Stimulated activated naive CD8-positive, alpha-beta T cell treated with anti-CD3 and anti-CD28 coated beads, Interleukin-15, amount 100 ng/mL, for 72 hours (primary cell): ENCODE measurements at places on chromosomes 4 and X.

DNA sequence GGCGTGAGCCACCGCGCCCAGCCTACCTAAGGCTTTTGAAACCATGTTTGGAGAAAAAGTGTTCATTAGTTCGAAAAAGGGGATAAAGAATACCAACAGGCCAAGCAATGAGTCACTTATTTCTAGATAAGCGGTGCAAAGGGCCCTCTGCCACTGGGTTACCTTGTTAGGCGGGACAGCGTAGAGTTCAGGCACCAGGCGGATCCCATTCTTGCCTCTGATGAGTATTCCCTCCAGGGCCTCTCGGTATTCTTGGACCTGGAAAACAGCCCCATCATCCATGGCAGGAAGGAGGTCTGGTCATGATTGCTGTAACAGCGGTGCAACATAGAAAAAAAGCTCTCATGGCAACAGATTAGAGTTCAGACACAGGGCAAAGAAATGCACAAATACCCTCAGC is 48.0 kb downstream of the PHKA2 start:
- DNase-seq, result no peak

GRCh38 chrX:27336466-27337091 is 126.6 kb downstream of the PPP4R3C start:
- peak; percentile 9 for DNase-seq

- DNase-seq, result no peak
Measured at GRCh38 chrX:153768311-153769157, 4.5 kb downstream of the PLXNB3 start.

GRCh38 chrX:153725832-153726285 is 1.2 kb downstream of the ABCD1 start:
- no peak for DNase-seq

GRCh38 chr4:102589743-102590142 is 88.6 kb downstream of the NFKB1 start:
- no peak for DNase-seq

DNA sequence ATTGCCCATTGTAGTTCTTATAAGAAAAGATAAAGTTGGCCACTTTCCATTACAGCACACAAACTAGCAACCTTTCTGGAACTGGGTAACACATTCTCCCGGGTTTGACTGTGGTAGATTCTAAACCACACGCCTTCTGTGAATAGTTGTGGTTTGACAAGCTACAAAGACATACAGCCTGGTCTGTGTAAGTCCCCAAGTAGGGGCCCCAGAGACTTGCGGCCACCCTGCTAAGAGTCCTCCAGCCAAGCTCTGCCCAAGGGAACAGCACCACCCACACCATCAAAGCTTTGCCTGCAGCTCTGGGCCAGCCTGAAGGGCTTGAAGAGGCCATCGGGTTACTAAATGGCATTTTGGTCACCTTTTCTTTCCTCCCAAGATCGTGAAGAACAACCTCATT is 203.4 kb downstream of the MAML3 start:
- DNase-seq, result peak; percentile 67

DNA sequence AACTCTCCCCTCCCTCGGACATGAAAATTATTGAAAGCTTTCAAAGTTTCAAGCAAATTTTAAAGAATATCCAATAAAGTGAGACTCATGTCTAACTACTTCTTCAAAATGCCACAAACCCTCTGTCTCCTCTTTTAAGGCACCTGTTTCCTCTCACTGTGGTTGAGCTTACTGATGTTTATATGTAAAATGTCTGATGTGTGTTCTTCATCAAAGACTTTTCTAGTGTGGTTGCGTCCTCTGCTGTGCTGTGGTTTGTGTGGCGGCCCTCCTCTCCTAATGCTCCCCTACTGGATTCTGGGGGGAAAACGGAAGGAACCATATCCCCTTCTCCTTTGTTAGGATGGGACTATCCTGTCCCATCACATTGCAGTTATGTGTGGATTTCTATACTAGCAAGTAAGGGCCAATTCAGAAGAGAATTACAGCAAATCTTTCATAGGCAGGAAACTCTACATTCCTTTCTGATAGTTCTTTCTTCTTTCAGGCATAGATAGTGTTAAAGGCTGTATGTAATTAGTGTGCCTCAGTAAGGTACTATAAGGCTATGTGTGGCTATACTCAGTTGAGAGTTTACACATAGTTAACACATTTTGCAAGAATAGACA is 221.0 kb upstream of the GPRIN3 start:
- DNase-seq, result no peak

DNA sequence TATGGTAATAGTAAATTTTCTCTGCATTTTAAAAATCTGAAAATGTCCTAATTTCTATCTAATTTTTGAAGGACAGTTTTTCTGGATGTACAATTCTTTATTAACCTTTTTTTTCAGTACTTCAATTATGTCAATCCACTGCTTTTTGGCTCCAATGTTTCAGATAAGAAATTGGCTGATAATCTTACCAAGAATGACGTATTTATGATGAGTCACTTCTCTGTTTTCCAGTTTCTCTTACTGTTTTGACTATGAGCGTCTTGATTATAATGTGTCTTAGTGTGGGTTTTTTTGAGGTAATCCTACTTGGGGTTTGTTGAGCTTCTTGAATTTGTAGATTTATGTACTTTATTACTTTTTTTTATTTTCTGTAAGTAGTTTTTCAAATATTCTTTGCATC is 47.2 kb downstream of the UGT2B11 start:
- DNase-seq, result no peak

- DNase-seq, result no peak
Measured at GRCh38 chrX:70032792-70033191, 16.9 kb downstream of the AWAT2 start.

DNA sequence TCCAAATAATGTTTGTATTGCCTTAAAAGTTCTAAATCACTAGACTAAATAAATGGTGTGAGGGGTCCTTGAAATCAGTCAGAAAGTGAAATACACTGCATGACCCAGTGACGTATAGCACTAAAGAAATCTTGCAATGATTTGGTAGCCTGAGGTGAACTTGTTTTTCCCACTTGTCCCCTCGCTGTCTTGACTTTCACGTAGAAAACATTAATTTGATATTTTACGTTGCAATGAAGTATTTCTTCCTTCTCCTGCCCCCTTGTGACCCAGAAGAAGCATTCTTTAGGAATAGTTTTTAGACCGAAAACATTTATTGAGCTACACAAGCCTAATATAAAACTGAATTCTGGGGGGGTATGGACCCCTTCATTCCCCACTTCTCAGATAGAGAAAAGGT is 3.7 kb downstream of the KLB start:
- no peak for DNase-seq

GRCh38 chrX:130124577-130124976 is 14.3 kb upstream of the ELF4 start:
- DNase-seq, result no peak

GRCh38 chr4:153900426-153900825 is 111.5 kb upstream of the SFRP2 start:
- no peak for DNase-seq

DNA sequence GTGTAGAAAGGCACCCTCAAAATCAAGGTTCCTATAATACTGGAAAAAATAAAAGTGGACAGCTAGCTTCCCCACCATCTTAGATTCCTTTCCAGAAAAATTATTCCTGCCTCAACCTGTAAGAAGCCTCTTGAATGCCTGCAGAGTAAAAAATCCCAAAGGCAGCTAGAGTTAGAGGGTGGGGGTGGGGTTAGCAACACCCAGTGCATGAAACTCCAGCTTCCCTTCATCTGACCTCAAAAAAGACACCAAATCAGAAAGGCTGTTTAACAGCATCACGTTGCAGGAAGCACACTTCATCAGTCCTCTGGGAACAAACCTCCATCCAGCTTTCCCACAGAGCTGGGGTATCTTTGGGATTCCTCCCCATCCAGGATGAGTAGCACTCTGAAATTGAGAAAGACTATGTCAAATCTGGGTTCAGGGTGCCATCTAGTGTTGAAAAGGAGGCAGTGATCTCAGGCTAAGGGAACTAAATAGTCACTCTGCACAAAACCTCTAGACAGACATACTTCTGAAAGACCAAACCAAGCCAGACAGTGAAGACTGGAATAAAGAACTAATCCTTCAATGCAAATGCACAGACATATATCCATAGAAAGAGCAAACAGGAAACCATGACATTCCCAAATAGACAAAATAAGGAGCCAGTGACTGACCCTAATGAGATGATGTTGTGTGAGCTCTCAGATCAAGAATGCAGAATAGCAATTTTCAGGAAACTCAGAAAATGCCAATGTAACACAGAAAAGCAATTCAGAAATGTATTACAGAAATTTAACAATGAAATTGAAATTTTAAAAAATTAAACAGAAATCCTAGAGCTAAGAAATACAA is 97.9 kb downstream of the ARHGEF9 start:
- DNase-seq, result peak; percentile 9

DNA sequence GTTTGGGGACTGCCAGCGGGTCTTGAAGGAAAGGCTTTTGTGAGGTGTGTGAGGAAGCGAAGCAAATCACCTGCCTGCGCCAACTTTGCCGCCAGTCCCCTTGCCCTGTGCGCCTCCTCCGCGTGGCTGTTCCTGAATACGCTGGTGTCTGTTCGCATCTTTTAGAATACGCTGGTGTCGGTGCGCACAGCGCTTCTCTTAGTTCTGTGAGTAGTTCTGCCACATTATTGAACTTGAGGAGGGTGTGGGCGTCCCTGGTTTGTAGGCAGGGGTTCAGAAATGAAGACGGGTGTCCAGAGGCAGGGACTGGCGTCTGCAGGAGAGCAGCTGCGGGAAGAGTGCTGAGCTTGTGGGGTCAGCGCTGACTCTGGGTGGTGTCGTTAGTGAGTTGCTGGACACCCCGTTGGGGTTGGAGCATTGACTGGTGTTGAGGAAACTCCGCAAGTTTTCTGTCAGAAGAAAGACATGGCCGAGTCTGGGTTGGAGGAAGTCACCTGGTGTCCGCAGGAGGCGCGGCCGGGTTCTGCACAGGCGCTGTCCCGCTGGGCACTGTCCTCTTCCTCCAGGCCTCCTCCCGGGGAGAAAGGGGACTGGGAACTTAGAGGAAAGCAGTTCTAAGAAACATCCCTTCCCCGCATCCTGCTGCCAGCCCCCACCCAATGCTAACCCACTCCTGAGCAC is 930 bp downstream of the ZNF718 start:
- DNase-seq, result peak; percentile 50

GRCh38 chr4:16765546-16765945 is 132.9 kb downstream of the LDB2 start:
- no peak for DNase-seq

DNA sequence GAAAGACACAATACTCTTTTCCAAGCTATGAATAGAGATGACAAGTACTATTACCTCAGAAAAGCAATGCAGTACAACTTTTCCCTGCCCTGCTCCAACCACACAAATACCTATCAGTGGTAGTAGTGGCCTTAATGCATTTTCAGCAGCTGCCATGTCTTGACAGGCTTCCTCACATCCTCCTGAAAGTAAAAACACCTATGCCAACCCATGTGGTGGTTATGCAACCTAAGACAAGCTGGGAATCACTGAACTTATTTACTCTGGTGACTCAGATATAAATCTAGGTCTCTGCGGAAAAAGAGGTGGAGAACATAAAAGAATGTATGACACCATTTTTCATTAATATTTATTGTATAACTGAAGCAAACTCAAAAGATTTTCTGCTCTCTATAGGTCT is 14.5 kb downstream of the WDFY3 start:
- no peak for DNase-seq

DNA sequence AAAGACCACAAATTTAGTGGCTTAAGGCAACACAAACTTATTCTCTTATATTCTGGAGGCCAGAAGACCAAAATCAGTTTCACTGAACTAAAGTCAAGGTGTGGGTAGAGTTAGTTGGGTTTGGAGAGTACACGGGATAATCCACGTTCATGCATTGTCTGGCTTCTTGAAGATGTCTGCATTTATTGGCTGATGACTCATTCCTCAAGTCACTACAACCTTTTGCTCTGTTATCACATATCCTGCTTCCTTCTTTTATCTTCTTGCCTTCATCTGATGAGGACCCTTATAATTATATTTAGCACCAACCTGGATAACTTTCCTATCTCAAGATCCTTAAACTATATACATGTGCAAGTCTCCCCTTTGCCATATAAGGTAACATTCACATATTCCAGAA is 590.0 kb downstream of the FSTL5 start:
- no peak for DNase-seq

GRCh38 chr4:83010111-83010521 is 507 bp downstream of the LIN54 start:
- peak; percentile 11 for DNase-seq

DNA sequence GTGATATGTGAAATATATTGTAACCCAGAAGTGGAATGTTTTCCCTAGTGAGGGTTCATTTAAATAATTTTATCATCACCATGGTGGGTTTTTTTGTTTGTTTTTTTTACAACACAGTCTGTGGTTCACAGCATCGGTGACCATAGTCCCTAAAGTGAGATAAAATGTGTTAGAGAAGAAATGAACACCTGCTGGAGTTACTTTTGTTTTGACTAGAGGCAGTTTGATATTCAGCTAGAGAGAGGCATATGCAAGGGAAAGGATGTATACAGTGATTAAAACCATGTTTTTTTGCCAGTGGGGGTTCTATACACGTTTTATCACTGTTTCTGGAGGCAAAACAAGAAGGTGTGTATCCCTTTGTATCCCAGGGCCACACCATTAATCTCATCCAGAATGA is 541.5 kb downstream of the PCDH7 start:
- DNase-seq, result no peak

GRCh38 chr4:112853662-112854256 is 195.7 kb upstream of the ANK2 start:
- no peak for DNase-seq

DNA sequence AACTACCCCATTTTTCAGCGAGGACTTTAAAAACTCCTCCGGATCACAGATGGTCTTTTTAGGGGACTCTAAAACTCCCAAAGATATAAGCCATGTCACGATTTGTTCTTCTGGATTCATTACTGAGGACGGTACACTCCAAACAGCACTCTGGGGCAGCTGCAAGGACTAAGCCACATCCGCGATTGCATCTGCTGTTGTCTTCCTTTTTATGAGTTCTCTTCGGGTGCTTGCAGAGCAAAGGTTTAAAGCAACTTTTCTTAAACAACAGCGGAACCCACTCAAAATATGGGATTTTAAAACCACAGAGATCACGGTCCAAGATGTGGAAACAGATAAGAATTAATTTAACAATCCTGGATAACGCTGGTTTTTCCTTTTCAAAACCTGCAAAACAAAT is at the start of gene ARHGEF6:
TSS of gene ARHGEF6 (minus strand) at position 170 of the 400 bp plus-strand sequence. CDS start at position 120, 50 bp downstream.
- DNase-seq, result peak; percentile 46

DNA sequence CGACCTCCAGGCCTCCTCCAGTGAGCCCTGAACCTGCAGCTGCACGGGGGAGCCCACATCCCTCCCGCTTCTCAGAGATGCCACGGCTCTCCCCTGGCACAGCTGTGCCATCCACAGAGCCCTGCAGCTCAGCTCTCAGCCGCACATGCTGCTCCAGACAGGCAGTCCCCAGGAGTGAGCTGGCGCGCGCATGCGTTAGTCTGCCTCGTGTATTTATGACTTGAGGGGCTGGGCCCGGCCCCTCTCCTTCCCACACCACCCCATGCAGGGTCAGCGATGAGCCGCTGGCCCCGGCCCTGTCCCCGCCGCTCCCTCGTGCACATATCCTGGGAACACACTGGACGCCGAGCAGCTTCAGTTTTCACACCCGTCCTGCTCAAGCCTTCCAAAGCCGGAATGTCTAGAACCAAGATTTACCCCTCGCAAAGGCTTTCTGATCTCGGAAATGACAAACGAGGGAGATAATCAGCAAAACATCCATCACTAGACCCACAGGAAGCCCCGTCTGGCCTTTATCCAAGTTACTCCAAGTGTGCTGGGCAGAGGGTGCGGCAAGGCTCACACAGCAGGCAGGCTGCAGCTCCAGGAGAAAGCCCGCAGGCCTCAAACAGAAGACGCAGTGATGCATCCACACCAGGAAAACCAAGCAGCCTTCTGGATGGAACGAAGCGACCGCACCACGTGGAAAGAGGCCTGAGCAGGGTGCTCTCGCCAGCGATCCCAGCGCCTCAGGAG is 24.3 kb downstream of the GAK start:
- DNase-seq, result no peak

- no peak for DNase-seq
Measured at GRCh38 chr4:182233310-182234090, 9.7 kb upstream of the TENM3 start.
